Epithelial cell of esophagus (primary cell): ENCODE measurements at places on chromosomes 2 and 18.

- DNase-seq: peak; percentile 60
Measured at GRCh38 chr2:237820421-237820820, 21.8 kb downstream of the RBM44 start.

DNA sequence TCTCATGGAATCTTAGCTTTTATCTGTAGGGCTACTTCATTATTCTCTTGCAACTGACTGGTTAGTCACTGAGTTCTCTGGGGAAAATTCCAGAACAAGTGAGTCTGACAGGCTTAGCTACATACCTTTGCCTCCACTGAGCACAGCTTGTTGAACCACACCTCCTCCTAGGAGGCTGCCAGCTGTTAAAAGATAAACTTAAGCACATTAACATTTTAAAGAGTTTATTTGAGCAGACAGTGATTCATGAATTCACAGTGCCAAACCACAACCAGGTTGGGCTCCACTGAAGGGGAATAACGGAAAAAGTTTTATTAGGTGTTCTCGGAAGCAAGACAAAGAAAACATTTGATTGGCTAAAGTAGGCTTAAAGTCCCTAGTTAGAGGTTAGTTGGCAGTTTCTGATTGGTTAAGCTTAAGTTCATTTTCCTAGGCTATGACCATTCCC is 12.5 kb upstream of the SLC38A11 start:
- peak; percentile 99 for DNase-seq

- no peak for DNase-seq
Measured at GRCh38 chr2:68340226-68341061, 20.7 kb upstream of the CNRIP1 start.

- DNase-seq: no peak
Measured at GRCh38 chr2:11560806-11561205, 27.0 kb downstream of the GREB1 start.

DNA sequence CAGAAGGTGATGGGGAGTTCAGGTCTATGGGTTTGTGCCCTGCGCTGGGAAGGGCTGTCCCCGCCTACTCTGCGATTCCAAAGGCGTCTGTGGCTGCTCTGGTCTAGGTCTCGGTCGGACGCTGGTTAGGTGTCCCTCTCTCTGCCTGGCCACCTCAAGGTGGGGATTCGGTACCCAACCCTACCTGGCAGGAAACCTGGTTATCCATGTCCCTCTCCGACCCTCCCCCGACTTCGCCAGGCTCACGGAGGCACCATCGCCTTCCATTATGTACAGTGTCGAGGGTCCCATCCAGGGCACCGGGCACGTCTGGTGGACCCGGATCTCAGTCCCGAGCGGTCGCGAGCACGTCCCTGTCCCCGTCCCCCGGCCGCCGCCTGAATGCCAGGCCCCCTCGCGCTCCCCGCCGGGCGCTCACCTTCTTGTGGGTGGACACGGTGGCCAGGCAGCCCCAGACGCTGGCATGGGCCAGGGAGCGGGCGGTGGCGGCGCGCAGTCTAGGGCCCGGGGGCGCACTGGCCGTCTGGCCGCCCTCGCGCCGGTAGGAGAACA is 628 bp downstream of the CREG2 start:
- no peak for DNase-seq

DNA sequence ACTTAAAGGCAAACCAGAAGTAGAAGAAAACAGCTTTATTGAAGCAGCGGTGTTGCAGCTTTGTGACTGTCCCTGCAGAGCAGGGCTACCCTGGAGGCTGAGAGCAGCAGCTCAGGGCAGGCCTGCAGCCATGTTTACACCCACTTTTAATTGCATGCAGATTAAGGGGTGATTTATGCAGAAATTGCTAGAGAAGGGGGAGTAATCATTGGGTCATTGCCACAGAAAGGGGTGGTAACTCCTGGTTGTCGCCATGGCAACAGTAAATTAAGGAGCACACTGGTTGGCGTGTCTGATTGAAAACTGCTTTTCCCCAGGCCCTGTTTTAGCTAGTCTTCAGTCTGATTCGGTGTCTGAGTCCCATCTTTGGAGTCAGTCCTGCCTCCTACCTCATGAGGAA is 195.4 kb upstream of the HDAC4 start:
- no peak for DNase-seq

- DNase-seq: no peak
Measured at GRCh38 chr2:153622285-153622684, 143.7 kb upstream of the RPRM start.

- no peak for DNase-seq
Measured at GRCh38 chr2:21715887-21716286, 592.1 kb downstream of the TDRD15 start.

DNA sequence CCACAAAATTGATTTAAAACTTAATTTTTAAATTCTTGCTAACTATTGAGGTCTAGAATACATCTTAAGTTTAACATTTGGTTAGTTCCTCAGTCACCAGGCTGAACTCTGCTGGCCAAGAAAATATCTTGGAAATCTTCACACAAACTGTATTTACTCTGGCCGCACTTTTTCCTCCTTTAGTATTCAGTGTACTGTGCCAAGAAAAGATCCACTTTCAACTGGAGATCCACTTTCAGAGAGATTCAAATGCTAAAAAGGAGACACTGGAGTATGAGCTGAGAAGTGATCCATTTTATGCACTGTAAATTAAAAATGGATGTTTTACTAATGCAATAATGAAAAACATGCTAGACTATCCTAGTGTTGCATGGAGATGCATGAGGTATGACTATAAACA is 98.1 kb downstream of the ANTXR1 start:
- DNase-seq: no peak

- DNase-seq: no peak
Measured at GRCh38 chr2:239179851-239180371, 220.9 kb downstream of the HDAC4 start.

GRCh38 chr18:13431886-13432285 is 213.3 kb downstream of the LDLRAD4 start:
- DNase-seq: no peak
